ENCODE measurements at places on chromosomes 12 and 14. TPM values are rescaled to one million over a fixed set of nuclear protein-coding genes. Genes with fewer than 3 reads are reported as not detected.

Gene CEBPE
- 0.29 TPM for total RNA-seq

Gene ESPL1
- total RNA-seq, result 0.49 TPM

Gene TMPRSS12
- total RNA-seq, result not detected

Gene SOAT2
- 1.2 TPM for total RNA-seq

Gene PRPH
- 5.4 TPM for total RNA-seq

Gene KLRG1
- total RNA-seq, result 4.1 TPM

Gene TAOK3
- total RNA-seq, result 31.1 TPM

Gene LRRK2
- total RNA-seq, result 23.3 TPM
